Diencephalon (tissue), 1 donor: ENCODE measurements at places on chromosomes 4 and X. TPM values are rescaled to one million over a fixed set of nuclear protein-coding genes. Genes with fewer than 3 reads are reported as not detected.

The KLHL4 gene
- 9.5 TPM for total RNA-seq

The GPR78 gene
- 0.23 TPM for total RNA-seq

The C4orf50 gene
- 19.4 TPM for total RNA-seq

The CSAG2 gene
- not detected for total RNA-seq

The FAM47E gene
- 17.5 TPM for total RNA-seq

The XAGE2 gene
- not detected for total RNA-seq

The MAGEB10 gene
- not detected for total RNA-seq

The GPRIN3 gene
- total RNA-seq = 42.9 TPM

The RCHY1 gene
- 68.0 TPM for total RNA-seq

The KLHL15 gene
- 30.2 TPM for total RNA-seq

The FRMPD3 gene
- 3.2 TPM for total RNA-seq

The ANXA3 gene
- 24.7 TPM for total RNA-seq

The PROM1 gene
- total RNA-seq = 26.5 TPM

The DCHS2 gene
- 28.6 TPM for total RNA-seq

The IL3RA gene
- total RNA-seq = 3.0 TPM

The FAM241A gene
- 2.3 TPM for total RNA-seq

The SHROOM3 gene
- 10.6 TPM for total RNA-seq

The MID1 gene
- 11.5 TPM for total RNA-seq

The P2RY10 gene
- total RNA-seq = not detected

The ZNF630 gene
- 5.3 TPM for total RNA-seq

The CD38 gene
- 8.1 TPM for total RNA-seq

The BST1 gene
- total RNA-seq = 1.2 TPM

The LNX1 gene
- 32.3 TPM for total RNA-seq

The RIBC1 gene
- total RNA-seq = 3.5 TPM

The TLR8 gene
- 1.2 TPM for total RNA-seq

The MAGED4 gene
- total RNA-seq = 160 TPM

The LRP2BP gene
- 9.0 TPM for total RNA-seq

The UCP1 gene
- total RNA-seq = 0.23 TPM

The GAGE12F gene
- total RNA-seq = not detected

The MAGEB5 gene
- total RNA-seq = not detected

The DKK2 gene
- 5.8 TPM for total RNA-seq

The SYN1 gene
- 36.7 TPM for total RNA-seq

The PWWP3B gene
- total RNA-seq = 4.2 TPM

The POU4F2 gene
- total RNA-seq = not detected

The PAGE2 gene
- not detected for total RNA-seq

The BLTP1 gene
- total RNA-seq = 260 TPM

The SLIT2 gene
- 36.7 TPM for total RNA-seq

The TRO gene
- total RNA-seq = 126 TPM

The SPANXA1 gene
- total RNA-seq = not detected
